ENCODE measurements at places on chromosomes 6 and 20.
A peak's percentile ranks its signal among the peaks of the same experiment; 100 is the strongest.

DNA sequence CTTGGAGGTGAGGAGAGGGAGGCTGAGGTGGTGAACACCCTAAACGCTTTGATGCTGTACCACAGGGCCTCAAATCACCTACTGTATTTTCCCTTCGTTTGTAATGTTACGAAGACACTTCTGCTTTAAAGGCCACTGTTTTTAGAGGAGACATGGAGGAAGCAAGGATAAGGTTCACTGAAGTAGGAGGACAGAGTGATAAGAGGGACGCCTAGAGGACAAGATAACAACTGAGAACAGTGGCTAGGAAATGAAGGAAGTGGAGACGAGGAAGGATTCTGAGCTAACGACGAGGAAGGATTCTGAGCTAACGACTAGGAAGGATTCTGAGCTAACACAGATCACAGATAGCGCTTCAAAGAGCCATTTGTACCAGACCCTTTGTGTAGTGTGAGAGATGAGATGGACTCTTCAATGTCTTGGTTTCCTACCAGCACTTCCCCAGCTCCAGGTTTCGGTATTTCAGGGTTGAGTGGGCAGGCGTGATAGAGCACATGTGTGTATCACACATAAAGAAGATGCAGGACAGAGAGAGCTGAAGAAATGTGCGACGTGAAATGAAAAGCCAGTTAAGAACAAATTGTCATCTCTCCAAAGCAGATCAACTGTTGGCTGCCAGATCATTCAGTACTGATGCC lies 7.5 kb downstream of the SF3B5 start:
- DNase-seq, result no peak

DNA sequence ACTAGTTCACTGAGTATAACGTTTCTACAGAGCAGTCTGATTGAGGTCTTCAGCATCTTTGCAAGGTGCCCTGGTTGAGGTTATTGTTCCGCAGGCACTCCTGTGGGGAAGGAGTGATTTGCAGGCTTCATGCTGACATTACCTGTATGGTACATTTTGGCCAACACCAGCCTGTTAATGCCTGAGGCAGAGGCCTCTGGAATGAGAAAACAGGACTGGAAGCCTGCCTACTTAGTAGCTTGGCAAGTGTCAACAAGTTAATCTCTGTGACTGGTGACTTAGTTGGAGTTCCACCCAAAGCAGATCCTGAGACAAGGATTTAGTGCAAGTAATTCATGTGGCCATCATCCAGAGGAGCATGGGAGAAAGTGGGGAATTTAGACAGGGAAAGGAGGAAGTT lies 24.6 kb downstream of the MAS1 start:
- no peak for DNase-seq

DNA sequence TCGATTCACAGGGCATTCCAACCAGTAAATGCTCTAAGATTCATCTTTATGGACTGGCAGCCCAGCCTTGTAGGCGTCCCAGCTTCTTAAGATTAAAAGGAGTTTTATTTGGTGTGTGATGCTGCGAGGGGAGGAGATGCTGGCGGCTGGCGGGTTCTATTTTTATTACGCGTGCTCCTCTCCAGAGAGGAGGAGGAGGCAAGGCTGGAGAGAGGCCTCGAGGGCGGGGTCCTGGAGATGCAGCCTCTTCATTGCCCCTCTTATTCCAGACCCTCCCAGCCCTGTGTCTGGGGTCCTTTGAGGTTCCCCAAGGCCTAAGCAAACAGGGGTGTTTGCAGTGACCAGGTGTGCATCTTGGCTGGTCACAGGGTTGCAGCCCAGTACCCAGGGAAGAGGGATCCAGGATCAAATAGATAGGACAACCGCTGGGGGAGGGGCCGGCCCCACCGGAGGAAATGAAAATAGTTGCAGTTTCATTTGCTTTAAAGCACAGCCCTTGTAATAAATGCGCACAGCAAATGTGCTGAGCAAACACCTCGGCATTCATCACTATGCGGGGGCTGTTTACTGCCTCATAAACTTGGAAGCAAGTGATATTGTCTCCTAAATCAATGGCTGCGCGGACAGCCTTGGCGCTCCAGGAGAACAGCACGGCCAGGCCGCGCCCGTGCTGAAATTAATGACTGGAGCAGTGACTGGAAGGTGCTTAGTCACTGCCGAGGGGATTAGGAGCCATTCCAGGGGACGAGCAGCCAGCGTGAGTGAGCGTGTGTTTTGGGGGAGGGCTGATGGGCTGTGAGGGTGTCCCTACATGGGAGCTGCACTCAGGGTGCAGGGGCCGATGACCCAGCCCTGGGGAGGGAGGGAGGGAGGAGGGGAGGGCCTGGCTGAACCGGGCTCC lies 83.0 kb downstream of the TMEM242 start:
- no peak for DNase-seq

GRCh38 chr6:134105940-134106339 lies 53.5 kb upstream of the SLC2A12 start:
- no peak for DNase-seq

- no peak for DNase-seq
Measured at GRCh38 chr20:36548704-36549627, 7.6 kb downstream of the MYL9 start.

DNA sequence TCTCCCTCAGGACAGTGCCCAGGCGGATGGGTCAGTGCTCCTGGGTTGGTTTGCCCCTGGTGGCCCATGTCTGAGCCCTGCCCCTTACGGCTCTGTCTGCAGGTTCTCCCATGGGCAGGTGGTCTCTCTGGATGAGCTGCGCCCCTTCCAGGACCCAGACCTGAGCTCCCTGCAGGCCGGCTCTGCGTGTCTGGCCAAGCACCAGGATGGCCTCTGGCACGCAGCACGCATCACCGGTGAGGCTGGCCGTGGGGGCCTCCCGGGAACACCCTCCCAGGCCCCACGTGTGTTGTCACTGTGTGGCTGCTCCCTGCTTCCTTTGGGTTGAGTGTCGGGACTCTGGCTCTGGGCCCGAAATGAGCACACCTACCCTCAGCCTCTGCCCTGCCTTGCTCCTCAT lies 3.3 kb upstream of the LIME1 start:
- no peak for DNase-seq

- DNase-seq, result no peak
Measured at GRCh38 chr6:26123947-26124780, 36.9 kb downstream of the HFE start.

DNA sequence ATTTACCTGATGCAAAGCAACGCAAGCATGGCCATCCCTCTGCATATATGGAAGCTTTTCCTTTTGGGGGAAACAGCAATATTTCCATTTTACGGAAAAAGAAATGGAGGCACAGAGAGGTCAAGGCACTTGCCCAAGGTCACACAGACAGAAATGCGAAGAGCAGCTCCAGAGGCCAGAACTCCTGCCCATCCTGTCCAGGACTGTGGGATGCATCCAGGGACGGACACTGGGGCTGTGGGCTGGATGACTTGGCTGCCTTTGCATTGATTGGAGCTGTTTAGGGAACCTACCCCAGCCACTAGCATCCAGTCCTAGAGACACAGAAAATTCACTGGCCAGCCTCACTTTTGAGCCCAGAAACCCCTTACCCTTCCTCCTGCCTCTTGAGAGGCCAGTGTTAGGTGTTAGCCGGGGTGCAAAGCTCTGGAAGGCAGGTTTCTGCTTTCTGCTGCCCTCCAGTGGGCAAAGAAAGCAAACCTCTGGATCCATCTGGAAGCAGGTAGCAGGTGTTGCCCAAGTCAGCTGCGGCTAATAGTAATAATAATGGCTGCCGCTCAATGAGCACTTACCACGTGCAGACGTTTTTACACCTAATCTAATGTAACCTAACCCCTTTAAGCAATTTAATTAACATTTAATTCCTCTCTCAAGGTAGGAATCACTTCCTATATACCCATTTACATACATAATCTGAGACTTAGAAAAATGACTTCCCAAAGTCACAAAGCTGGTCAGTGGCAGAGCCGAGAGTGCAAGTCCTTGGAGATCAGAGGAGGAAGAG lies 31.7 kb upstream of the CCN5 start:
- DNase-seq, result peak; percentile 33

Measured in stimulated activated CD4-positive, alpha-beta T cell treated with anti-CD3 and anti-CD28 coated beads, Interleukin-1b, Interleukin-23, amount 100 ng/mL, for 1 hour (primary cell).